ENCODE measurements at places on chromosomes 12 and 14.

DNA sequence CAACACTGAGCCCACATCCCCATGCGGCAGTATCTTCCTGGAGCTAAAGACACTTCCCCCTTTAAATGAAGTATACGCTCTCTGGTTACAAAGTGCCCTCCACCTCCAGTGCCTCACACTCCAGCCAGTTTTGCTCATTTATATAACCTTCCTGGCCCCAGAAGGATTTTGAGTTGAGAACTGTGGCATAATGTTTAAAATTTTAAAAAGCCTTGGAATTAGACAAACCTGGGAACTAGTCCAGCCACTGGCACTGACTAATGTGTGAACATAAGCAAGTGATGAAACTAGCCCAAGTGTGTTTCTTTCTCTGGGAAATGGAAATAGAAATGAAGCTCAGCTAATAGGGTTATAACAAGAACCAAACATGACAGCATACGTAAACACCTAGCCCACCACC, 723.7 kb upstream of the USP15 start:
- DNase-seq = no peak

- no peak for DNase-seq
Observed at GRCh38 chr12:48197549-48197970, 5.5 kb downstream of the OR10AD1 start.

- peak; percentile 73 for DNase-seq
Observed at GRCh38 chr14:36524220-36524837, 4.3 kb upstream of the NKX2-1 start.

DNA sequence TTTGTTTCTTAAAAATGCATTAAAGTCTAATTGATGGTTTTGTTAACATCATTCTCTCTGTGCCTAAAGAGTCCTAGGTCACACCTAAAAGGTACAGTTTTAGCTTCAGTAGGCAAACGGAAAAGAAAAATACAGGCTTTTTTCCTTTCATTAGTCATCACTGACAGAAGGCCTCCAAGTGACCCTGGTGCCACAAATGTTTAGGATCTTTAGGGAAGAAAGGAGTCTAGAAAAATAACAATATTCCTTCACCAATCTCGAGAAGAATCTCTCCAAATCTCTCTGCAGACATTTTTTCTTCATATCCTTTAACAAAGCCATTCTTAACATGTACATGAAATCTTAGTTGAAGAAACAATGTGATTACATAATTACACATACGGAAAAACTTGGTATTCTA, 2.0 kb downstream of the DENND5B start:
- DNase-seq = no peak

- DNase-seq = no peak
Observed at GRCh38 chr14:95920769-95921438, 44.3 kb downstream of the TUNAR start.

GRCh38 chr12:68237078-68237477, 11.5 kb upstream of the IL26 start:
- no peak for DNase-seq

GRCh38 chr12:28879379-28879778, 269.7 kb upstream of the FAR2 start:
- DNase-seq = no peak

- no peak for DNase-seq
Observed at GRCh38 chr12:101076921-101077320, 133.1 kb downstream of the SLC5A8 start.

DNA sequence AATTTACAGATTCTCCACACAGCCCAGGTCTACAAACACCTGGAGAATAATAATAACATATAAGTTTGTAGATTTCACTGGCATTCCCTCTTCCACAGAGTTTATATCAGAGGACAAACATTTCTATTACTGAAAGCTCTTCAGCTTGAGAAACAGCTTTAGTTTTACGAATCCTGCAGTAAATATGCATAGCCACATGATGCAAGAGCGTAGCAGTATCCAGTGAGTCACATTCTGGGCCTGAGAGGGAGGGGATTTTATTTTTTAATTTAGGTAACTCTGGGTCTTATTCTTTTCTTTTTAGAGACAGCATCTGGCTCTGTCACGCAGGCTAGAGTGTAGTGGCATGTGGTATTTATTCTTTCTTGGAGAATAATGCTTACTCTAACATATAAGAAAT, 1002.8 kb downstream of the TRHDE start:
- no peak for DNase-seq

DNA sequence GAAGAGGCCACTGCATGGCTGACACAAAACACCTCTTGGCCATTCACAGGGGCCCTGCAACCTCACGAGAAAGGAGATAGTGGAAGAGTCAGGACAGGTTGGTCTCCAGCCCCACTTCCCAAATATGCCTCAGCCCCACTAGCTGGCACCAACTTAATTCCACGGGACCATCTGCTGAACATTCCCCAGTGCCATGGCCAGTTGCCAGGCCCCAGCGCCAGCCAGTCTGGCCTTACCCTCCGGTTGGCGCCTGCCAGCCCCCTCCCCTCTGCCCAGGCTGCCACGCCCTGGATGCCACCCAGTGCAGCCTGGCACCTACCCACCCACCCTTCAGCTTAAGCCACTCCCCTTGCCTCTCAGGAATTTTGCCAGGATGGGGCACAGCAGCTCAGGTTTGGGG, 21.2 kb upstream of the HSPB8 start:
- no peak for DNase-seq

DNA sequence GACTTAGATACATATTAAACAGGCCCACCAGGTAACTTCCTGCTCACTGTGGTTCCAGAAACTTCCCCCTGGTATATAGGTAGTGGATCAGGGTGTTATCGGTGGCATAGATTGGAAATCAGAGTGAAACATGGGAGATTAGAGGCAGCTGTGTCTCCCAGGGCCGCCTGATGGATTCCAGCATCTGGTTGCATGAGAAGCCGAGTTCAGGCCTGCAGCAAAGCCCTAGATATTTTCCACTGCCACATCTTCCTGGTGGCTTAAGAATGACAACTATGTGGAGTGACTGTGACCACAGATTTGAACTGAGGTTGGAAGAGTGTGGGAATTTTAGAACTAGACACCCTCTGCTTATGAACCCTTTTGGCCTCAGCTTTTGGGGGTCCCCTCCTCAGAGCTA, 184.8 kb upstream of the NTF3 start:
- no peak for DNase-seq

DNA sequence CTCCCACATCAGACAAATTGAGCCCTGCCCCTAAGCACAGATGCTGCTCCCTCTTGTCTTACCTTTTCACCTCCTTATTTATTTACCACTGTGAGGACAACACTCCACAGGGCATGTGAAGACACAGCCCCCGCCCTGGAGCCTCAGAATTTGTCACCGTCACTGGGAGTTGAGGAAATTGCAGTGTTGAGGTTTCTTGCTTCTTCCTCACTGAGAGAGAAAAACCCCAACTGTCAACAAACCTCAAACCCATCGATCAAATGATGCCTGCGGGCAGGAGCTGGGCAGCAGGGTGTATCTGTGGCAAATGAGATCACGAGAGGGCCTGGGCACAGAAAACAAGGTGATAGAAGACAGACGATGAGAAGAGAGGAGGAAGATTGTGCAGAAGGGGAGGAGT, 30.5 kb upstream of the PLEKHG3 start:
- no peak for DNase-seq

DNA sequence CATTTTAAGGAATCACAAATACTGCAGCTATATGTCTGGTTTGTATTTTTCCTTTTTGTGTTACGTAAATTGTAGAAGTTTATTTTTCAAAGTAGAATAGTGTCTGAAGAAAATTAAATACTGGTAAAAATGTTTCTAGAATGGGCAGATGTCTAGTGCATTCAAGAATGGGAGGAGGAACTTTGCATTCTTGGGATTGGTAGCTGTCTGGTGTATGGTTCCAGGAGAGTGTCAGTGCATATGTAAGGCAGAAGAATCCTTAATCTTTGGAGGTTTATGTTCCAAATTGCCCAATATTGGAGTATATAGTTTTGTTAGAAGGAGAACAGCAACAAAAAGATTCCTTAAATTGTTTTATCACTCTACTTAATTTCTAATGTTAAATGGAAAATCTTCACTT, 13.5 kb downstream of the PAPOLA start:
- no peak for DNase-seq

DNA sequence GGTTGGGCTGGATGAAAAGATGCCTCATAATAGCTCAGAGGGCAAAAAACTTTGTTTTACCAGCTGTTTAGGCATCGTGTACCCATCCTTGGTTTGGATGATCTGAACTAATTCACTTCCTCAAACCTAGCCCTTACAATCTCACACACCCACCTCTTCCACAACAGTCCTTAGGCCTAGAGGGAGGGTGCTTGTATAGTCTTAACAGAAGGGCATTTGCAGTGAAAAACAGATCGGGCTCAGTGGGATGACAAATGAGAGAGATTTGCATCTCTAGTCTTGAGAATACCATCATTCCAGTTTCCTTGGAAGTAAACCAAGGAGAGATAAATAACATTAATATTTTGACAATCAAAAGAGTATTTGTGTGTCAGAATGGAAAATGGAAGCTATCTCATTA, 11.0 kb downstream of the SLCO1A2 start:
- no peak for DNase-seq

DNA sequence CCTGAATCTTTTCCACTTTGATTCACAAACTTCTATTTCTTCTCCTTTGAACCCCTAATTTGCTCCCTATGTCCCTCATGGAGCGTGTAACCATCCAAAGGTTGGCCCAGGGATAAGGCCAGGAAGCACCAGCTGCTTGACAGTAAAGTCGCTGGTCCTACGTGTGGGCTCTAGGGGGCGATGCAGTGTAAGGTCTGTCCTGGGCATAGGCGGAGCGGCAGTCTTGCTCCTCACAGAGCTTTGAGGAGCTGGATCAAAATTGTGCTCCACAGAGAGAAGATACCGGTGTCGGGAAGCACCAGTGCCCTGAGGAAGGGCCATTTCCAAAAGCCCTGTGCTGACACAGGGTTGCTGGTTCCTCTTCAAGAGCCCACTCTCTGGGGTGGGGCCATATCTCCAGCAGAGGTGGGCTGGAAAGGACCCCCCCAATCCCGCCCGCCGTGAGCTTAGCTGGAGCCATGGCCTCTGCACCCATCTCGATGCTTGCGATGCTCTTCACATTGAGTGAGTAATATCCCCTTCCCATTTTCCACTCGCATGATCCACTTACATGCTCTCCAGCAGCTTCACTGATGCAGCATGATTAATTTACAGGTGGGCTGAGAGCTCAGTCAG, 49.9 kb upstream of the OR4E1 start:
- DNase-seq = peak; percentile 84

DNA sequence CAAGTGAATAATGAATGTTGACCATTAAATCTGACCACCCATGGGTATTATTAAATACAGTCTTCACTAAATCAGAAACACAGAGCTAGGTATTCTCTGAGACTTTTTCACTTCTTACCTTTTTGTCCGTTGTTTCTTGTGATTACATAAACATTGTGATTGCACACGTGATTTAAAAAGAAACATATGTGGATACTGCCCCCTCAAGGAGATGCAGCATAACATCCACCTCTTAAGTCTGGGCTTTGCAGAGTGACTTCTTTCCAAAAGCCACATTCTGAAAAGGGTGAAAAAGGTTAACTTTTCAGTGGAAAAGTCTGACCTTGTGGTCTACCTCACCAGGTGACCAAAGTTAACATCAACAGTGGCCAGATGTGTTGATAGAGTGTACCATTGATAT, 185.5 kb upstream of the FAR2 start:
- DNase-seq = no peak

DNA sequence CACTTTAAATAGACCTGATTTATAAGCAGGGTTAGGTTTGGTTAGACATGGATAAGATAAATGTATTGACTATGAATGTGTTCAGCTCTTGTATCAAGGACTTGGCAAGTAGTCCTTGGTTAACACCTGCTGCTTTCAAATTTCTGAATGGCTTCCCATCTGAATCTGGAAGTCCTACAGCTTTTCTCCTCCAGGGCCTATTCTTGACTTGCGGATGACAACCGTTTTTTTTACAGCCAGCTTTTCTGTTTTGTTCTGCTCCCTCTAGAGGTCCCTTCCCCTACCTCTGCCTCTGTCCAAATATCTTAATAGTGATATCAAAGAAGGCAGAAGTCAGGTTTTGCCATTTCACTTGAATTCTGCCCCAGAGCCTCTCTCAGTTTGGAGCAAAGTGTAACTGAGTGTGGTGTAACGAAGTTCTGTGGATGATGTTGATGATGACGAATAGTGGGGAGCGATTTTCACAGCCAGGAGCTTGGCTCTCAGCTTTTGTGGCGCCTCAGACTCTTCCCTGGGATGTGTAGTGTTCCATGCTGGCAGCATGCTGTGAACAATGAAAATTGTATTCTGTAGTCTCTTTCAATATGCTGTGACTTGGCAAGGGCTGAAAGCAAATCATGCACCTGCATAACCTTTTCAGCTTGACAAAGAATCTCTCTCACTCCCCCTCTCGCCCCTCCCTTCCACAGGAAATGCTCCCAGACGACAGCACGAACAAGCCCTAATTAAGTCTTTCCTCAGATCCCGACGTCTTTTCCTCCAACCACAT, 5.0 kb upstream of the SLC4A8 start:
- DNase-seq = no peak

DNA sequence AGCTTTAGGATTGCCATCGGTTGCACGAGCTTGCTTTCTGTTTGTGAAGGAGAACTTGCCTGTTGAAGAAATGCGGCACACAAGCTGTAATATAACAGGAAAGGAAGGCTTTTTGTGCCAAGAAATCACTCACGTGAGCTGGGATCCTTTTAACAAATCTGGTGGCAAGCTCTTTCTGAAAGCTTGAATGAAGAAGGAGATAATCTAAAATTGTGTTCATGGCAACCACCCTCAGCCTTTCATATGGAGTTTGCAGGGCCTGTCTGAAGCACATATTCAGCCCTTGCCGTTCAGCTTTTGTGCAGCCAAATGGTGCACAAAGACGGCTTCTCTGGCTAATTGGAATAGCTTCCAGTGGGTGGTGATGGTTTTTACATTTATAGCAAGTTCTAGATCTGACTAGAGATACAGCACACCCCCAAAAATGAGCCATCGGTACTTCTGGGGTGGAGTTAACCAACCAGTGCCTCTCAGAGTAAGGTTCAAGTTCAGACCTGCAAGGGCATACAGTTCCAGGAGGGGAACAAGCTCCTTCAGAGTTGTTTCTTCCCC, 107.4 kb downstream of the AEBP2 start:
- DNase-seq = no peak

- no peak for DNase-seq
Observed at GRCh38 chr14:101635749-101636560, 74.7 kb downstream of the DIO3 start.

GRCh38 chr14:37081218-37081617, 91.2 kb downstream of the SLC25A21 start:
- DNase-seq = no peak

DNA sequence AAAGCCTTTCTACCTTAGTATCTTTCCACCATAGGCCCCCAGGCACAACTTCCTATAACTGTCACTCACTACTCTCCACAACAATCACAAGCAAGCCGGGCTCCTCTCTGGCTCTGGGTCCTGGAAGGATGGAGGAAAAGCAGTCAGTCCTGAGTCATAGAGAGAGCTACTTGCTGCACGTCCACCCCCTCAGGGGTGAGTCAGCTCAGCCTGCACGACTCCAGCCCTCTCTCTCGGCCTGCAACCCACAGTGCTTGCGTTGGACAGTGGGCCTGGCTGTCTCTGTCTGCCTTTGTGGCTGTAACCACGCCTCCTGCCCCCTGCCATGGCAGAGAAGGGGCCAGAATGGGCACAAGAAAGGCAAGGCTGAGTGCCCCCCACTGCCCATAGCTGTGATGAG, 154.1 kb upstream of the FKBP4 start:
- peak; percentile 11 for DNase-seq

- no peak for DNase-seq
Observed at GRCh38 chr12:73180734-73181133, 908.6 kb downstream of the TRHDE start.

GRCh38 chr12:95402096-95402495, 71.9 kb upstream of the METAP2 start:
- peak; percentile 17 for DNase-seq
